ENCODE measurements at places on chromosomes 1 and 21.

GRCh38 chr1:109876617-109877316, 33.9 kb upstream of the CSF1 start:
- DNase-seq, result no peak

DNA sequence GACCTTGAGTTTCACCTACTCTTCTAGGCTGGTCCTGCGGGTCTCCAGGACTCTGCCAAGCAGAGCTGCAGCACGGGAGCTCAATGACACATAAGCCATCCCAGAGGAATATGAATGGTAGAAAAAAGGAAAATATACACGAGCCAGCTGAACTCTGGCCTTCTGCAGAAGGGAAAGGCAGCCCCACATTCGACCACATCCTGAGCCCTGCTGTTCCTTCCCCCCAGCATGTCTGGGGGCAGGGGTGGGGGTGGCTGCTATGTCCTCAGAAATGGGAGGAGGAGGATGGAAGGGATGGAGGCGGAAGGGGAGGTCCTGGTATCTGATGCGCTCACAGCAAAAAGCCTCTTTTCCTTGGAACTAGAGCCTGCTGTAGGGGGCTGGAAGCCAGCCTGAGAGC, 12.1 kb upstream of the KDF1 start:
- no peak for DNase-seq

- peak; percentile 99 for DNase-seq
Observed at GRCh38 chr21:33479679-33480480, at the start of gene TMEM50B. Gene TMEM50B (minus strand): TSS chr21:33479974. CDS start chr21:33468885, 11,089 bp downstream.

- DNase-seq, result peak; percentile 87
Observed at GRCh38 chr1:43227143-43227764, 42.5 kb upstream of the TMEM125 start.

DNA sequence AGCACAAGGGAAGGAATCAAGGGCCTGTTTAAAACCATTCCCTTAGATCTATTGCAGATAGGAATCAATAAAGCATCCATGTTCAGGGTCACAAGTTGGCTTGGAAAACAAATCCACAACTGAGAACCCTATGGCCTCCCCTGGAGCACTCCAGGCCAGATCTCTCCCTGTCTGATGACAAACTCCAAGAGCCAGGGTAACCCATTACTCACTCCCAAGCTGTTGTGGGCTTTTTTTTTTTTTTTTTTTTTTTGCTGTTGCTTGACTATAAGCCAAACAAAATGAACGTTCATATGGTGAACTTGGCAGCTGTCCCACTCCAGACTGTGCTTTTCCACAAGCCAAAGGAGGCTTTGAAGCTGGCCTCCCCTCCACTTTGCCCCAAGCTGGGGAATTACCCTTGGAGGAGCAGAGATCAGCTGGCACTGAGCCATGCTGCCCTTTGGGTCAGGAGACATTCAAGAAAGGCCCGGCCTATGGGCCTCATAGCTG, 35.7 kb upstream of the VAV3 start:
- no peak for DNase-seq

DNA sequence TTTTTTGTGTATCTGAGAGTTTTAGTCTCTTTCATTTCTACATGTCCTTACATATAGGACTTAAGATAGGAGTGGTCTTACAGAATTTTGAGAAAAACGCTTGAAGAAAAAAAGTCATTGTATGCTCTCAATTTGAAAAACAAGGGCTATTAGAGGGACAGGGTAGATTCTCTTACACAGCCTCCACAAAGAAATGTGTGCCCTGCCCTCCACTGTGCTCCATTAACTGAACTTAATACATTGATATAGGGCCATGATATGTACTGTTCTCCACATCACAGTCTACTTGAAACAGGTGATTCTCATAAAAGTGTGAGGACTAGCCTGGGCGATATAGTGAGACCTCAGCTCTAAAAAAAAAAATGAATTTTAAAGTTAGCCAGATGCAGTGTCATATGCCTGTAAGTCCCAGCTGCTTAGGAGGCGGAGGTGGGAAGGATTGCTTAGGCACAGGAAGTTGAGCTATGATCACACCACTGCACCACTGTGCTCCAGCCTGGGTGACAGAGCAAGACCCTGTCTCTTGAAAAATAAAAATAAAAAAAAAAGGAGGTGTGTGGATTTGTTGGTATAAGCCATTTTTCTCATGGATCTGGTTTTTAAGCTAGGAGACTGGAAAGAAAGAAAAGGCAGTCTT, 77.0 kb downstream of the HMCN1 start:
- no peak for DNase-seq

DNA sequence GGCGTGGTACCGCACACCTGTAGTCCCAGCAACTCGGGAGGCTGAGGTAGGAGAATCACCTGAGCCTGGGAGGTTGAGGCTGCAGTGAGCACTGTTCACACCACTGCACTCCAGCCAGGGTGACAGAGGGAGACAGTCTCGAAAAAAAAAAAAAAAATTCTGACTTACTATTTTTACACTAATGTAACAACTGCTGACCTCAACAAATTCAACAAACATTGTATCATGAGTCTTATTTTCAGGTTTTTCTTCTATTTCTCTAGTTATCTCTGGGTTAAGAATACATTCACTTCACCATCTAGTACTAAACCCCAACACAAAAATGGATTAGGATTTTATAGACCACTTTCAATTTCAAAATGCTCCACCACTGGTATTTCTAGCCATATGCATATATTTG, 72.9 kb downstream of the UBR4 start:
- DNase-seq, result no peak

DNA sequence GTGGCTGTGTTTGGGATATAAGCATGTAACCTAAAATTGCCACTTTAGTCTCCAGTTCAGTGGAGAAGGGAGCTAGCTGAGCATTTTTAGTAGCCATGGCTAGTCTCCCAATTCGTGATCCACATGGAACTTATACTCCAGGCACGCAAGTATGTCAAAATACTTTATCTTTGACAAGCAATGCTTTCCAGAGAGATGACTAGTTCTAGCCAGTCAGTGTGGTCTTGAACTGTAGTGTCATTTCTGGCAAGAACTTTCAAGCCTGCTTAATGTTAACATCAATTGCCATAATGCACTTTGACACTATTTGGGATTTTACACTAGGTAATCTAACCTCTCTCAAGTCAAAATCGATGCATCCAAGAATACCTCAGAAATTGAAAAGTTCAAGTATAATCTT, 660.0 kb downstream of the PTPRC start:
- DNase-seq, result no peak

DNA sequence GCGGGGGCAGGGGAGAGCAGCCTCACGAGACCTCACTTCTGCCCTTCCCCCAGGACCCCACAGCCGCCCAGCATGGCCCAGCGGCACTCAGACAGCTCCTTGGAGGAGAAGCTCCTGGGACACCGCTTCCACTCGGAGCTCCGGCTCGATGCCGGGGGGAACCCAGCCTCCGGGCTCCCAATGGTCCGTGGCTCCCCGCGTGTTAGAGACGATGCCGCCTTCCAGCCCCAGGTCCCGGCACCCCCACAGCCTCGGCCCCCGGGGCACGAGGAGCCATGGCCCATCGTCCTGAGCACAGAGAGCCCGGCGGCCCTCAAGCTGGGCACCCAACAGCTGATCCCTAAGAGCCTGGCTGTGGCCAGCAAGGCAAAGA, 8.5 kb downstream of the ARHGEF16 start:
- no peak for DNase-seq

DNA sequence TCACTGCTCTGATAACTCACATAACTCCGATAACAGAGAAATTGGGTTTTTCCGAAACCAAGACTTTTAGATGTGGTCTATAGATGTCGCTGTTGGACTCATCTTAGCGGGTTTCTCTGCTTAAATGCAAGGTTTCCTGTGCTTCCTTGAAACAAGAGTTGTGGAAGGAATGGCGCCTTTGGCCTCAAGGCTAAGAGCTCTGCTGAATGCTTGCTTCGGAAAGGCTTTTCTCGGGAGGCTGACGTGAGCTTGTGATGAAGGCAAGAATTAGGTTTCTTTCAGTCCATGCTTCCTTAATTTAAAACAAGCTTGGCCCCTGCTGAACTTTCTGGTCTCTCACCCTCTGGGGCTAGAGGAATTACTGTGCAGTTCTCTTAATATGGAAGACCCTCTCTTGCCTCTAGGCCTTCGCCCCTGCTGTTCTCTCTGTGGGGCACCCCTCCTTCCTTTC, 113.5 kb downstream of the MAP3K21 start:
- DNase-seq, result peak; percentile 51

DNA sequence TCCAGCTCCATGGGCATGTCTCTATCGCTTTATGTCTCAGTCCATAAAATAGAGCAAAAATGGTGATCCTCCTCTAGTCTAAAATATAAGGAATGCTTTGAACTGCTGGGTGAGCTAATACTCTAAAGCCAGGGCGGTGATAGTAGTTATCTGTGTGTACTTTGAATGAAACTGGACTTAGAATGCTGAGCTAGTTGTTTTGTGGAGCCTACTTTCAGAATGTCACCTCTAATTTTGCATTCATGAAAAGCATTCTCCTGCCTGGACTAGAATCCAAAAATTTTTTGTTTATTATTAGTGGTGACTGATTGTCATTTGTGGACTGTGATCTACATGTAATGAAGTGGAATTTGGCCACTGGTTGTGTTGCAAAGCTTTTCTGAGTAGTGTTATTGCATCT, 241.6 kb upstream of the C1orf105 start:
- no peak for DNase-seq

GRCh38 chr1:244181867-244182266, 130.8 kb downstream of the ZBTB18 start:
- no peak for DNase-seq

GRCh38 chr1:112389689-112390088, 6.3 kb upstream of the CTTNBP2NL start:
- DNase-seq, result no peak

DNA sequence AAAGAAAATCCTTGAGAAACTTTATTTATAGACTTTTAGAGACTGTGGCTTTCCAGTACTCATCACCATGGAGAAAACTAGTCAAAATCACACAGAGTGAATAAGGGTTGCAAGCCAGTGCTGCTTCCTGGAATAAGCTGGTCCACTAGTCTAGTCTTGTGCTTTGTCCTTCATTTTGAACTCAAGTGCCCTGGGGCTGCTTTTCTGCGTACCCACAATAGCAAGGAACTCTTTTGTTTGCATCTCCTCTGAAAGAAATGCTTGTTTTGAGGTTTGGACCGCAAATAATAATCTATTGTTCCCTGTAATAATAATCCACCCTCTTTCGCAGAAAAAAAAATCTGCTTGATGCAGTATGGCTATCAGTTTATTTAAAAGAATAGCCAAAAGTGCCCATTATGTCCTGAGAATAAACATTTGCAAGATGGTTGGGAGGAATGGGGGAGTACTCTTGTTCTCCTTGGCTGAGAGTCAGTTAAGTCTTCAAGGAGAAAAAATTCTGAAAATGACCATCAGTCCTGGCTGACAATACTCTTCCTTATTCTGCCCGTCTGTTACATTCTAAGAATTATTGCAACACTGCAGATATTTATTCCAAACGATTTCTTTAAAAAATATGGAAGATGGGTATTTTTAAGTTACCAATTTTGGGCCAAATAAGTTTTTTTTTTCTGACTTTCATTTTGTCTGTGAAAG, 41.9 kb downstream of the MPZL1 start:
- DNase-seq, result no peak

DNA sequence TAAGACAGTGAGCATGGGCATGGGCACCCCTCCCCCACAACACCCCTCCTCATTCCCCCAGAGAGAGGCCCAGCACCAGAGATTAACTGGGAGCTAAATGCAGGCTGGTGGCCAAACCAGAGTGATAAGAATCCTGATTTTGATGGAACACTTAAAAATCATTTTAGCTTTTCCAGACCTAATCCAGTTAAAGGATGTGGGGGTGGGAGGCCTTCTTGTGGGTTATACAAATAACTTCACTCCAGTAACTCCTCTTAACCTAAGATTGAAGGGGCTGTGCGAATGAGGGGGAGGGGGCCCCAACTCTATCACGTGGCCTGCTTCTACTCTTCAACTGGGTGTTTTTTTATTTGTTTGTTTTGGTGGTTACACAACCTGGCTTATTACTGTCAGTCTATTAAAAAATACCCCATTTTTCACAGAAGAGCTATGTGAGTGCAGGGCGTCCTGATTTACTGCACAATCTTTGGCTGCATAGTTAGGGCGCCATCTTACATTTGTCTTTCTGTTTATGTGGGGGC, 398.1 kb upstream of the LYPLAL1 start:
- no peak for DNase-seq

DNA sequence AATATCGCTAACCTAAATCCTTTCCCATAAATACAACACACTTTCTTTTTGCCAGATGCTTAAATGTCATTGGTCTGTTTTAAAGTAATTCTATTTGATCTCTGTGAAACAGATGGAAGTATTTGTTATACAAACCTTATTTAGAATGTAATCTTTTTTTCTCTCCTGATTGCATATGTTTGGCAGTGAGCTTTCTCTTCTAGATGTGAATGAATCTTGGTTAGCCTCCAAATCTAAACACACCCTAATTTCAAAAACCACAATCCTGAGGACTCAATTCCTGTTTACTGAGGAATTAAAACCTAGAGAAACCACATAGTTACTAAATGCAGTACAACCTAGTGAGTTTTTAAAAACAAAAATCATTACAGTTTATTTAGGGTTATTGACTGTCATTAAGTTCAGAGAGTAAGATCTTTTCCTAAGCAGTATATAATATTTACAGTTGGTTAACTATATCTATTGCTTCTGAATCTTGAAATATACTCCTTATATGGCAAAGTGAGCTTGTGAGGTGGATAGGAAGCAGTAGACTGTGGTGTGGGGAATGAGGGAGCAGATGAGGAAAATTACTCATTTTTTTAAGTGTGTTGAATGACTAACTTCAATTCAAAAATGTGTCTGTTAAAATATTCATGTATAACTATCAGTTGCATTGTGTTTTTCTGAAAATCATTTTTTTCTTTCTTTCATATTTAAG, 218.7 kb downstream of the FMN2 start:
- DNase-seq, result no peak

DNA sequence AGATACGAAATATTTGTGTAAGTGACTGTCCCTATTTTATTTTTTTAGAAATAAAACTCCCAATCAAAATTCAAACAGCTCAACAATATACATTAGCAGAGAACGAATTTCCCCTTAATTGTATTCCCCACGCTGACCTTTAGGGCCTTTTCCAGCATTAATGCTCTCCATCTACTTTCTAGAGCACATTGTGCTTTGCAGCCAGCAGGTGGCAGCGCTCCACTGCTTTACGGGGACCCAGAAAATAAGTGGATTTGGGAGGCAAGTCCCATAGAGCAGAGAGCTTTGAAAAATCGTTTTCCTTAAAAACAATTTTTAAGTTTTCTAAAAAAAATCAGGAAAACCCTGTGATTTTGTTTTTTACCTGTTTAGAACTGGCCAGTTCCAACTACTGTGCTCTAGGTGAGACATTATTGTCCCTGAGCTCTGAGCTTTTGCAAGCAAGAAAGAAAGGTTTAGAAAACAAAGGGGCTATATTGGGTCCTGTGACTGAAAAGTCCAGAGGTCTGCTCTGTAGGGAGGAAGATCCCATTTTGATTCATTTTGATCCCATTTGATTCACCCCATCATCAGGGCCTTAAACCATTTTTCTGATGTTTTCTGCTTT, 144.4 kb upstream of the ZNF644 start:
- peak; percentile 54 for DNase-seq

DNA sequence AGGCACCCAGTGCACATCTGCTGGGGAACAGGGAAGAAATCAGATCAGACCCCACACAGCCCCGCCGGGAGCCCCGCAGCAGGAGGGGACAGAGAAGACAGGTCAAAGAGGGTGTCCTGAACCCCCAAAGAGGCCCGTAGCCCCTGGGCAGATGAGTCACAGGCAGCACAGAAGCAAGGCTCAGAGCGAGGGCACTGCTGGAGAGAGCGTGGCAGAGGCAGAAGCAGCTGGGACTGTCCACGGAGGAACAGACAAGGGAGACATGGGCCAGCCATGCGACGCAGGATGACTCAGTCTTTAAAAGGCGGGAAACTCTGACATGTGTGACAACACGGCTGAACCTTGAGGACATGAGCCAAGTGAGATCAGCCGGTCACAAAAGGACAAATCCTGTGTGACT, 14.5 kb upstream of the PRDM16 start:
- peak; percentile 10 for DNase-seq

GRCh38 chr1:151596166-151596953, 15.5 kb upstream of the SNX27 start:
- DNase-seq, result no peak

All from H7 (cell line).